ENCODE measurements at places on chromosomes 1 and 21. TPM values are rescaled to one million over a fixed set of nuclear protein-coding genes. Genes with fewer than 3 reads are reported as not detected.

GRCh38 chr1:226066415-226067078 lies 4.0 kb downstream of the H3-3A start:
- H3K4me1 ChIP-seq: peaks cover 22% of the 10 kb centered on the region
- DNase-seq: no peak
- no peaks in the 10 kb centered on the region for H3K27me3 ChIP-seq
- H3K36me3 ChIP-seq: peaks cover 51% of the 10 kb centered on the region

GRCh38 chr1:48105165-48105564 lies 108.0 kb upstream of the TRABD2B start:
- no peaks in the 10 kb centered on the region for H3K4me1 ChIP-seq
- H3K4me3 ChIP-seq: no peak overlapping the region
- H3K27me3 ChIP-seq: no peaks in the 10 kb centered on the region
- DNase-seq: no peak

- peaks cover 36% of the 10 kb centered on the region for H3K36me3 ChIP-seq
- H3K27me3 ChIP-seq: no peaks in the 10 kb centered on the region
- peaks cover 35% of the 10 kb centered on the region for H3K4me1 ChIP-seq
- H3K27ac ChIP-seq: no peak overlapping the region
- no peak for DNase-seq
These were observed 10.4 kb downstream of the PTTG1IP start for GRCh38 chr21:44862869-44863685.

LRRC38 gene
- not detected for total RNA-seq

TAF1A gene
- 10.4 TPM for total RNA-seq

Measured in natural killer cell (primary cell).